Stimulated activated CD8-positive, alpha-beta memory T cell treated with anti-CD3 and anti-CD28 coated beads, Interleukin-7, amount 100 ng/mL, for 1 hour (primary cell): ENCODE measurements at places on chromosomes 3 and 15.

GRCh38 chr3:59654480-59655417 lies 604.9 kb upstream of the CFAP20DC start:
- no peak for DNase-seq

DNA sequence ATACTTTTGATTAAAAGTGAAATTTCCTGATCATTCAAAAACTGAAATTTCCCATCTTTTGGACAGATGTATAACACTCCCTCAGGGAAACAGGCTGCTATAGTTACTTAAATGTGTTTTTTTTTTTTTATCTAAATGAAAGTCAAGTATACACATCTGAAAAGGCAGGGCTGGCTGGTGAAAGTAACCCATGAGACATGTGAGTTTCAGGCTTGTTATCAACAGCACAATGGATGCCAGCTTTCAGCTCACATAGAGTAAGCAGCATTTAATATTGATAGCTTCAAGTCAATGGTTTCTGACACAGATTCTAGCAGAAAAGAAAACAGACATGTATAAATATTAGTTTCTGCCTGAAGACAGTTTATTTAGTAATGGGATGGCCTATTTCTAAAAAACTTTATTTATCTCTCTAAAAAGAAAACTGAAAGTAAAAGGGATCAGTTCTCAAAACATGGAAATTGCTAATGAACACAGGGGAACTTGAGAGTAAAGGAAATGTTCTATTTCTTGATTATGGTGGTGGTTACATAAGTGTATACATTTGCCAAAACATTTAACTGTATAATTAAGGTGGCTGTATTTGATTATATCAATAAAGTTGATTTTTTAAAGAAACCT lies 89.7 kb upstream of the CMC1 start:
- DNase-seq: no peak

GRCh38 chr3:105747060-105747541 lies 121.7 kb downstream of the CBLB start:
- DNase-seq: no peak

GRCh38 chr3:164186095-164186494 lies 892.2 kb downstream of the SI start:
- DNase-seq: no peak

DNA sequence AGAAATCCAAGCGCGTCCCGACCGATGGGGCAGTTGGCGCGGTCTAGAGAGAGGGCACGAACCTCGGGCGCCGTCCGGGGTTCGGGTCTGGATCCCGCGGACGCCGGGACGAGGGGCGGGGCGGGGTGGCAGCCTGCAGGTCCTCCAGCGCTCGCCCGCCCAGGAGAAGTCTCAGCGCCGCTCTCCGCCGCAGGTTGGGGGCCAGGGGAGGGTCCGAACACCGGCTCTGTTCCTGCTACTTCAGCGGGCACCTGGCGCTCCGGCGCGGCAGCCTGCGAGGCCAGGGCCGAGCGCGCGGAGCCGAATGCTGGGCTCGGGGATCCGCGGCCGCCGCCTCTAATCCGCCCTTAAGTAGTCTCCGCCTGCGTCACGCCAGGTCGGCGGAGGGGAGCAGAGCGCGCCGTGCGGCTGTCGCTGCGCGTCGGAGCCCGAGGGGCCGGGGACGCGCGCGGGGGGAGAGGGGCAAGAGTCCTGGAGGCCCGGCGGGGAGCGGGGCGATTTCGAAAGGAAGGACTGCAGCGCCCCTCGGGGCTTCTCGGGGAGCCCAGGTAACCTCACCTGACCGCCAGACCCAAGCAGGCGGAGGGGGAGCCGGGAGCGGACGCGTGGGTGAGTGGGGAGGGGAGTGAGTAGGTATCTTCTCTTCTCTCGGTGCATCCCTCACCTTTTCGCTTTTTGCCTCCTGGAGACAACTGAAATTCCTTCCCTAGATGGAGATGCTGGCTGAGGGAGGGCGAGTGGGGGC lies at the start of gene GJD2:
GJD2 (minus strand) TSS at position 325 of the 745 bp plus-strand sequence. CDS start 510 bp downstream, outside the sequence.
- no peak for DNase-seq

- no peak for DNase-seq
Observed at GRCh38 chr3:184637705-184638104, 74.2 kb downstream of the MAGEF1 start.

- DNase-seq: no peak
Observed at GRCh38 chr15:70156671-70157271, 59.1 kb upstream of the TLE3 start.

DNA sequence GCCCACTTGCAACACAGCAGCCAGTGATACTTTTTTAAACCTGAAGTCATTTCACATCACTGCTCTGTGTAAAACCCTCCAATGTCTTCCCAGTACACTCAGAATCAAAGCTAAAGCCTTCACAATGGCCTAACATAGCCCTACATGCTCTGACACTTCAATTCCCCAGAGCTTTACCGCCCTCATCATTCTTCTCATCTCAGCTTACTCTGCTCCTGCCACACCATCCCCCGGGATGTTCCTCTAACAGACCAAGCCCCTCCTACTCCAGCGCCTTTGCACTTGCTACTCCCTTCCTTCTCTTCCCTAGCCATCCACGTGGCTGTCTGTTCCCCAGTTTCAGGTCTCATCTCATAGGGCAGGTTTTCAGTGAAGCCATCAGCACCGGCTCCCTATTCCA lies 194.0 kb downstream of the SSR3 start:
- no peak for DNase-seq

DNA sequence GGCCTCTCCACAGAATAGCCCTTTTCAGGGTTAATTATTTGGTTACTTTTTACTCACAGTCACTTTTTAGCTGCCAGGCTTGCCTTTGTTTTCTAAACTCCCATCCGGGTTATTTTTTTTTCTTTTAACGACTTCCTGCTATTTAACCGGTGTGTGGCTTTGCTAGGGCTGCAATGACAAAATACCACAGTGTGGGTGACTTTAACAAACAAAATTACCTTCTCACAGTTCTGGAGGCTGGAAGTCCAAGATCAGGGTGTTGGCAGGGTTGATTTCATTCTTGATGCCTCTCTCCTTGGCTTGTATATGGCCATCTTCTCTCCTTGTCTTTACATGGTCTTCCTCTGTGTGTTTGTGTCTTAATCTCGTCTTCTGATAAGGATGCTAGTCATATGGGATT lies 91.5 kb downstream of the IL1RAP start:
- no peak for DNase-seq

- DNase-seq: no peak
Observed at GRCh38 chr15:101207867-101208288, 44.0 kb downstream of the CHSY1 start.

DNA sequence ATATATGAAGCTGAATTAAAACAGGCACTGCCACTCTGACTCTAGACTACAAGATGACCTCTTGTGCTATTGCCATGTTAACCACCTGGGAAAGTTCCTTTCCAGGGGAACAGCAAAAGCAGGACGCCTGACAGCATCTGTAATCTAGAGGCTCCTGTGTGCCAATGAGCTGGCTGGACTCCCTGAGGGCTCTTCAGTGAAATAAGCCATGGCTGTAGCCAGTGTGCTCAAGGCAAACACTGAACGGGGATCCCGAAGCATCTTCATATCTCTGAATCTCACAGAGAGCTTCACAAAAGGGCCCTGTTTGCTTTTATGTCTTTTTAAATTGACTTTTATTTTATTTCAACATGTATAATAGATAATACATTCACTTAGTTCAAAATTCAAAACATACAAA lies 57.2 kb downstream of the BFSP2 start:
- no peak for DNase-seq

- no peak for DNase-seq
Observed at GRCh38 chr15:100101426-100102089, 240.2 kb downstream of the ADAMTS17 start.

DNA sequence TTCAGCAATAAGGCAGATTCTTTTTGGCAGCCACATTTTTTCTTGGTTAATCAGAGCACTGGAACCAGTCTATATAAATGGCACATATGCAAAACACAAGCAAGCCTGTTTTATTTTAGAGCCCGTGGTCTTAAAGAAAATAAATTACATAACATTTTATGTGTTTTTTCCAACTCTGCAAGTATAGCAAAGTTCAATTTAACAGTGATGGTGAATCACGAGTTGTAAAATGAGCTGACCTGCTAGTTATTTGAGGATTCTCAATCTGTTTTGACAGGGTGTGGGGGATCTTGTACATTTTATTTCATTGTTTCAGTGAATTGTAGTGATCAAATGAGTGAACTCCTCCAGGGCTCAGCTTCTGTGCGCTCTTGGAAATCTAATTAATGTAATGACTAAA lies 2.7 kb downstream of the ARHGEF26 start:
- no peak for DNase-seq

DNA sequence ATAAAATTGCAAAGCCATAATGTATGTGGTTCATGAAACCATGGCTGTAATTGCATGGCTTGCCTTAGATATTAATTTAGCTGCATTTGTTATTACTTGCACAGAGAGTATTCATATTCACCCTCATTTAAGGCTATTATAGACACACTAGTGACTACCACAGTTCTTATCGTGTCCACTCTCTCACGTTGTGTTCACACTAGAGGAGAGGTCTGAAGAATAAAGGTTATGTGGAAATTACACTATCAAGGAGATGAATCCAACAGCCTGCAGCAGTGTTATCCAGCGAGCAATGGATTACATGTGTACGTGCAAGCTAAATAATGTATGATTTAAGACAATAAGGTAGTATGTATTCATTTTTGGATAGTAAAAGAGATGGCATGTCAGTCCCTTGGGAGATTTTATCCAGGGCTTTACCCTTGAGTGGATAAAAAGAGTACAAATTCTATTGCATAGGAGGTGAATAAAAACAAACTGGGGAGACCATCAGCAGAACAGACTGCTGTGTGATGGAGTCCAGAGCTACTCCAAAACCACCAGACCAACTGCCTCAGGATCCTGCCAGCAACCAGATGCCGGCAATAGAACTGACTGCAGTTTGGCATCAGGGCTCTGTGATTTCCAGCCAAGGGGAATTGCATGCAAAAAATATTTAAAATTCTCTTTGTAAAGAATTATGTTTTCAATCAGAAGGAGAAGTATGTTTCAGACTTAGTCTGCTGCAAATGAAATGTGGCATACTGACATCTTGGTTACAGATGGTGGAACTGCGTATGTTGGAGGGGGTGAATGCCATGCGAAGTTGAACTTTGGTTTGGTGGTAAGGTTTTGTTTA lies 146.6 kb downstream of the RBMS3 start:
- no peak for DNase-seq

DNA sequence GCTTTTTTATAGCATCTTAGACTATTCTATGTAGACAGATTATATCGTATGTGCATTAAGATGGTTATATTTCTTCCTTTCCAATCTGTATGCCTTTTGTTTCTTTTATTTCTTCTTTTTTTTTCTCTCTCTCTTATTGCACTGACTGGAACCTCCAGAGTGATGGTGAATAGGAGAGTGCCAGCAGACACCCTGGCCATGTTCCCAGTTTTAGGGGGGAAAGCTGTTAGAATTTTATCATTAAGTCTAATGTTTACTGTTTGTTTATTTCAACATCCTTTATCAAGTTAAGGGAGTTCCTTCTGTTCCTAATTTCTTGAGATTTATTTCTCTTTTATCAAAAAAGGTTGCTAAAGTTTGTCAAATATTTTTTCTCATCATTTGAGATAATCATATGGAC lies 116.6 kb upstream of the LRTM1 start:
- no peak for DNase-seq

DNA sequence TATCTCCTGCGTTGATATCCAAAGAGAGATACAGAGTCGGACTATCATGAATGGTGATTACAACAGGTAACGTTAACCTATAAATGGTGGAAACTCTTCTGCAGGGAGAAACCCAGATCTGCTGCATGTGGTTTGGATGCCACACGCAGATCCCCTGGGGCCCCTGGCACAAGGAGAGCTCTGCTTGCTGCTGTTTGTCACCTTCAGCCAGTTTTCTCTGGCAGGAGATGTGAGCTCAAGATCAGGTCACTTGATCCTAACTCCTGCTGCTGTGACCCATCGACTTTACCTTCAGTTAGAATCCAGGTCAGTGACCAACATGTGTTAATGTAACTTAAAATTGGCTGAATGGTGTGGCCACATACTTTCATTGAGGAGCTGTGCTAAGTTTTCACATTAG lies 23.8 kb upstream of the GPR171 start:
- no peak for DNase-seq

DNA sequence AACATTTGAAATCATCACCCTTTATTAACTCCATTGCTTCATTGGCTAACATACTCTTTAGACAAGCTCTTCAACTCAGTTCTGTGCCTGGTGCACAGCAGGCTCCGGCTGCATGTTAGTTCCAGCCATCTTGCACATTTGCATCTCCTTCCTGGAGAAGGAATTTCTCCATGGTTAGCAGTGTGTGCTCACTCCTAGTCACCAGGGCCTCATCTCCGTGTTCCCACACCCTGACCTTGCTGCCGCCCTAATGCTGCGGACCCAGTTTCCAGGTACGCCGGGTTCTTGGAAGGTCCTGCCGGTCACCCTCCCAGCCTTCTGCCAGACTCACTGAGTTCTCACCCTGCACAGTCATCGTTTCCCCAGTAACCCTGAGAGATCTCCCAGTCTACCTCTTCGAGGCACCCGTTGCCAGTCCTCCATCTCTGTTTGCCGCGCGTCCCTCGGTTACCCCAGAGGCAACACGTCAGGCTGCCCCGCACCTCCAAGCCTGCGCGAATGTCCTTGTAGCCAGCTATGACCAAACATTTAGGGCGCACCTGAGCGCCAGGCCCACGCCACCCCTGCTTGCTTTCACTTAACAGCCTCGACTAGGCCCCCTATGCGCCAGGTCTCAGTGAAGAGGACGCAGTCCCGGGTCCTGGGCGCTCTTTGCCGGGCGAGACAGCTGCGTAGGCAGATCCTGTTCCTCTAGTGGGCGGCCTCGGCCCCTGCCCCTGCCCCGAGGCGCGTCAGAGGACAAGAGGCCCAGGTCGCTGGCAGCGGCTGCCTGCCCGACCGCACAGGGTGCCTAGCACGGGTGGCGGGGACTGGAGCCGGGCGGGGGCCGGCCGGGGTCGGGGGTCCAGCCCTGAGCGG lies 747 bp upstream of the ZNF592 start:
- no peak for DNase-seq

DNA sequence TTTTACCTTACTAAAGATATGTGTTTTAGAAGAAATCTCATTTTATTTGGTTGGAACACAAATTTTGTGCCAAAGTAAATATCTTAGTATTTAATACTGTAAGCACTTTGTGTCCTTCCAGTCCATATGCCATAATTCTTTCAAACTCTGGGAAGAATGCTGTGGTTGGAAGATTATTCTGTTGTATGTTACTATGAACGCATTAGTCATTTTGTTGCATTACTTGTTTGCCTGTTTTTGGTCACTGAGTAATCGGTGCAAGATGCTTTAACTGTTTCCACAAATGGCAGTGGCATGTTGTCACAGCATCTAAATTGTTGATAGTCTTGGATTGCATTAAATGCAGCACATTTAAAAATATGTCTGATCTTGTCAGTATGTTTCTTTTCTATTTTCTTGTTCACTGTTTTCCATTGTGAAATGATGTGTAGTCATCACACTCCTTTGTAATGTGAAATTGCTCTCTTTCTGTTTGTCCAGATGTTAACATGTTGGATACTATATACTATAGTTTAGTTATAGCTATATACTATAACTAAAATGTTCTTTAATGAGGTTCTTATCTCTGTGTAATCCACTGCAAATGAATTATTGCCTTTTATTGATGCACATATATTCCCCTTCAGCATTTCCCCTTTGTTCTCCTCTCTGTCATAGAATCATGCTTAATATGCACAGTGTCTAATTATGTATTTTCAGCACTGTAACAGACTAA lies 89.9 kb upstream of the FLNB start:
- no peak for DNase-seq

- DNase-seq: no peak
Observed at GRCh38 chr3:16817197-16817596, 67.6 kb upstream of the PLCL2 start.

GRCh38 chr3:13599887-13600450 lies 51.0 kb downstream of the FBLN2 start:
- DNase-seq: no peak

GRCh38 chr15:61383421-61383820 lies 154.3 kb upstream of the RORA start:
- no peak for DNase-seq

GRCh38 chr3:196177967-196178366 lies 33.2 kb downstream of the ZDHHC19 start:
- DNase-seq: no peak
